Amniotic epithelial cell (primary cell): ENCODE measurements at places on chromosomes 13 and 19.
A peak's percentile ranks its signal among the peaks of the same experiment; 100 is the strongest.

DNA sequence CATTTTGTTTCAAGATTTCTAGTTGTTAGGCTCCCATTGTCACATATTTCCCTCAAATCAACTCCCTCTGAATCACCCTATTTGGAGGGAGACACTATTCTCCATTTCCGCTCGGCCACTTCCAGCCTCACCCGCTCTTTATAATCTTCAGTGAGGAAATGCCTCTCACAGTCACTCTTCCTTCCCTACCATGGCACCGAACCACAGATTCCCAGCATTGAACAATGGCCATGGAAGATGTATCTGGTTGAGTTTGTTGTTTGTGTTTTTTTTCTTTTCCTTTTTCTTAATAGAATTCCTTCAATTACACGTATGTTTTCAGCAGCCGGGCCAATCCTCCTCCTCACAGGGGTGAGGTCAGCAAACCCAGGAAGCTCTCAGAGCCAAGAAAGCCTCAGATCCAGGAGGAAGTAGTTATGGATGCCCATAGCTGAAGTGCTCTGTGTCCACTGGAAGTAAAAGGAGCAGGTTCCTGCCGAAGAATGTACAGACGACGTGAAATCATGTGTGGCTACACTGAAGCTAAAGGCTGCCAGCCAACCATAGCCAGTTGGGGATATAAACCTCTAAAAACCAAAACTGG lies 472.1 kb downstream of the FOXO1 start:
- no peak for DNase-seq

GRCh38 chr13:79160818-79161217 lies 245.2 kb downstream of the RBM26 start:
- DNase-seq: no peak

- no peak for DNase-seq
Observed at GRCh38 chr19:1811942-1812425, at the start of gene ATP8B3. ATP8B3 (minus strand) TSS chr19:1812276; CDS start chr19:1811736, 540 bp downstream.

DNA sequence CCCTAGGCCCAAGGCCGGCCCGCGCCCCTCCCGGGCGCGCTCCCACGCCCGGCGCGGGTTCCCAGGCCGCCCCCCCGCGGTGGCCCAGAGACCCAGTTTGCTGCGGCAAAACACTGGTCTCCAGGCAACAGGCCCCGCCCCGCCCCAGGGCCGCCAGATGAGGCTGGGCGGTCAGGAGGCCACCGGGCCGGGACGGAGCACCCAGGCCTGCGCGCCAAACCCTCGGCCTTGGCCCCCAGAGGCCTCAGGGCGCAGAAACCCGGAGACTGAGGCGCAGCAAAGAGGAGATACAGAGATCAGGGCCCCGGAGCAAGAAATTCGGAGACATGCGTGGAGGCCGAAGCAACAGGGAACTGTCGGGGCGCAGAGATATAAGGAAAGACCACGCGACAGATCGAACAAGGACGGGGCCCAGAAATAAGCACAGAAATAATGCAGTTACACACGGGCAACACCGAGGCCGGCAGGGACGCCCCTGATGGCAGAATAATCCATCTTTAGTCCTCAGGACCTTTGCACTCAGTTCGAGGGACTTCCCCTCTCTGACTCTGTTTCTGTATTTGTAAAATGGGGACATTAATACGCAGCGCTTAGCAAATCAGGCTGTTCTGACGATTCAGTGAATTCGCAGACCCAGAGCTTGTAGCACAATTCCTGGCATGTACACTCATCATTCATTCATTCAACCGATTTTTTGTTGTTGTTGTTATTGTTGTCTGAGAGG lies 20.8 kb upstream of the ERCC1 start:
- peak; percentile 72 for DNase-seq

- peak; percentile 52 for DNase-seq
Observed at GRCh38 chr13:23959231-23959862, 62.0 kb upstream of the C1QTNF9B start.

GRCh38 chr13:33392794-33393405 lies 107.3 kb upstream of the STARD13 start:
- no peak for DNase-seq

- DNase-seq: peak; percentile 94
Observed at GRCh38 chr19:51339687-51340656, 2.0 kb downstream of the VSIG10L start.

DNA sequence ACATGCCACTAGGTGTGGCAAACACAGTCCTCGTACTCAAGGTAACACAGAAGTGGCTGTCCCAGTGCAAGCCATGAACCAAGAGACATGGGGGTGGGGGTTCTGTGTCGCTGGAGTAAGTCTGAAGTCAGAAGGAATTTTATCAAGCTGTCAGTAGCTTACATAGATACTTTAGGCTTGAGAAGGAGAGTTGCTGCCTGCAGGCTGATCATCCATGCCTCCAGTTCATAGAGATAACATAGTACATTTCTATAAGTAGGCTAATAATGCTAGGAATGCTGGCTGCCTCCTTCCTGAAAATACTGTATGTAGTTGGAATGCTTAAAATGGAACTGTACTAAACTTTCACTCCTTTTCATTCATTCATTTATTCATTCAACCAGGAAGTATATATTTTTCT lies 70.1 kb downstream of the CAB39L start:
- peak; percentile 26 for DNase-seq

DNA sequence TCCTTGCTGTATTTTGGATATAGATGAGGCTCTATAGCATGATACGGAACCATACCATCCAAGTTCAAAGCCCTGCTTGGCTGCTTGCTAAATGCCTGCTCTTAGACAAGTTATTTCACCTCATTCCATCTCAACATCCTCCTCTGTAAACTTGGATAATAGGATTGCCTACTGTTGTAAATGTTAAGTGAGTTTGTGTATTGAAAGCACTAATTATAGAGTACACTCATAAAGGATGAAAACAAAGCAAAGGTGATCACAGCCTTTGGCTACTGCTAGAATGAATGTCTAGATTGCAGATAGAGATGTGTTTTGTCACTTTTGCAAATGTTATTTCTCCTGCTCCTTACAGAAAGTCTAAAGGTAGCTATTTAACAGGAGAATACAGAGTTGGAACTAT lies 34.3 kb upstream of the STARD13 start:
- DNase-seq: no peak

DNA sequence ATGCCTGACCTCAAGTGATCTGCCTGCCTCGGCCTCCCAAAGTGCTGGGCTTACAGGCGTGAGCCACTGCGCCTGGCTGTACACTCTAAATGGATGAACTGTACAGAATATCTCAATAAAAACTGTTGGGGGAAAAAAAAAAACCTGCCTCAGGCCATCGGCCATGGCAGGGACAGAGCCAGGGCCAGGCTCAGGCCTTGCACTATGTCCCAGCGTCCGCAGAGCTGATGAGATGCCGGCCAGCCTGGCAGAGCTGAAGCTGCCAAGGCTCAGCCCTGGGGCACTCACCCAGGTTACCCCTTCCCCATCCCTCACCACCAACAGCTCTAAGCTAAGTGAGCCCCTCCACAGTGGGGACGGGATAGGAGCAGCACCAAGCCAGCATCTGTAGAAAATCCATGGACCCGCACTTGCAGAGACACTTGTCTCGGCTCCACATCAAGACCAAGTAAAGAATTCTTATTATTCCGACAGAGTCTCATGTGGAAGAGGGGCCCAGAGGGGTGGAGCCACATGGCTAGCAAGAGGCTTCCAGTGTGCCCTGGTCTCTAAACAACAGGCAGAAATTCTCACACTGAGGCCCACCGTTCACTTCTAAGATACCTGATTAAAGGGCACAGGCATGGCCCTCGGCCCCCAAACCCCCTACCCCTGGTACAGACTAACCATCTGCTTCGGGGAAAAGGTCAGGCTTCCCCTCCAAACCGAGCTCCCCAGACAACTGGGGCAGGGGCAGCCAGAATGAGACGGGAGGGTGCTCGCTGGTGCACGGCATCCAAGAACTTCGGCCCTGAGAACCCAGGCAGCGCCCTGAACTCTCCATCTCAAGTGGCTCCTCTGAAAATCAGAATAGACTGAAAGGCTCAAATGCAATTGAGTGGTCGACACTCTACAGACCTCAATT lies 5.8 kb downstream of the PPP6R1 start:
- DNase-seq: no peak

DNA sequence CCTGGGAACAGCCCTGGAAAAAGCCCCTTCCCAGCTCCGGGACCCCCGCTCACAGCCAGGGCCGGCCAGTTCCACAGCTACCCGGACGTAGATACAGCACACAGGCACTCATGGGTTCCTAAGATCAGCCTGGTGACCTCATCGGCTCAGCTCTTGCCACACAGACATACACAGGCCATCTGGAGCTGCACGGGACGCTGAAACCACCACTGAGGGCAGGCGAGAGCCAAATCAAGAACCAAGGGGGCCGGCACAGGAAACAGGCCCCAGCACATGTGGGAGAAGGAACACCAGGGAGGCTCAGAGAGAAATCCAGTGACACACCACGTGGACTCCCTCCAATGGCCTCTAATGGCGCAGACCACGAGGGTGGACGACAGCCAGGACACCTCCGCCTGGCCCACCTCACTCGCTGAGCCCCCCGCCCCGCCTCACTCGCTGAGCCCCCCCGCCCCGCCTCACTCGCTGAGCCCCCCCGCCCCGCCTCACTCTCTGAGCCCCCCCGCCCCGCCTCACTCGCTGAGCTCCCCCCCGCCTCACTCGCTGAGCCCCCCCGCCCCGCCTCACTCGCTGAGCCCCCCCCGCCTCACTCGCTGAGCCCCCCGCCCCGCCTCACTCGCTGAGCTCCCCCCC lies 69.7 kb upstream of the C13orf46 start:
- peak; percentile 93 for DNase-seq

GRCh38 chr13:43153436-43154090 lies 130.2 kb downstream of the DNAJC15 start:
- DNase-seq: peak; percentile 94

GRCh38 chr13:40777166-40777808 lies 6.3 kb upstream of the MRPS31 start:
- DNase-seq: peak; percentile 54

DNA sequence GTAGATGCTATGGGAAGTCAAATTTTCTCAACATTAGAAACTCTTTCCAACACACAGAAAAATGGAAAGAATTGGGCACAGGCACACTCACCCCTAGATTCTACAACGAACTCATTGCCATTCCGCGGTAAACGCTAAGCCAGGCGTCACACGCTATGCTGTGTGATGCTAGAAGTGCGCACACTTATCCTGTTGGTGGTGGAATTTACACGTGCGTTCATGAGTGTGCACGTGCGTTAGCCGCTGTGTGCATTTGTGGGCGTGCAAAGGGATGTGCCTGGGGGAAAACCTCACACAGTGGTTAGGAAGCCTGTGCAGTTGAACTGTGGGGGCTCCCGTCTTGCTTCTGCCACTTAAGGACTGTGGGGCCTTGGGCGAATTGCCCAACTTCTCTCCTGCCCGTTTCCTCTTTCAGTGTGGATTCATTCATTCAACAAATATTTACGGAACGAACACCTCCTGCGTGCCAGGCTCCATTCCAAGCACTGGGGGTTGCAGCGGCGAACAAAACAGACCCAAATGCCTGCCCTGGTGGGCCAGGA lies 7.7 kb downstream of the NFILZ start:
- peak; percentile 32 for DNase-seq

GRCh38 chr19:51559240-51559639 lies 11.8 kb upstream of the ZNF175 start:
- no peak for DNase-seq

DNA sequence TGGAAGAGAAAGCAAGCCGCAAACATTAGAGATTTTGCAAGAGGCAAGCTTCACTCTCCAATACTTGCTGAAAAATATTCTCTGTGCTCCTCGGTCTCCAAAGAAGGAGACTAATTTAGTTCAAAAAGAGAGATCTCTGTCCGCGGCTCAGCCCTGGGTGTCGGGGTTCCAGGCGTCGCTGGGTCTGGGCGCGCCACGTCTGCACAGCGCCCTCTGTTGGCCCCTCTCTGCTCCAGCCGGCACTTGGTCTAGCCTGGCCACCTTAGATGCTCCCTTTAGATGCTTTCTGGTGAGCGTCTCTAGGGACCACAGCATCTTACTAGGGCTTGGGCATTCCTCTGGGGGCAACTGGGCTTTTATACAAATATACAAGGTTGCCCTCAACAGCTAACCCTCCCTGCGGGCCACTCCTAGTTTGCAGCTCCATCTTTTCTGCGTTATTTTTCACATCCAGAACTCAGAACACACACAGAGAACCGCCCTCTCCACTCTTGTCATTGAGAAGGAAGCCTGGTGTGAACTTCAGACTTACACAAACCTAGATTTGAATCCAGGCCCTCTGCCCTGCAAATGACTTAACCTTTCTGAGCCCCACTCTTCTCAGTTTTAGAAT lies 78.3 kb downstream of the CYSLTR2 start:
- DNase-seq: peak; percentile 61

- no peak for DNase-seq
Observed at GRCh38 chr13:78491978-78492377, 111.4 kb downstream of the POU4F1 start.

- peak; percentile 61 for DNase-seq
Observed at GRCh38 chr19:18700501-18701249, 17.2 kb downstream of the CRTC1 start.

DNA sequence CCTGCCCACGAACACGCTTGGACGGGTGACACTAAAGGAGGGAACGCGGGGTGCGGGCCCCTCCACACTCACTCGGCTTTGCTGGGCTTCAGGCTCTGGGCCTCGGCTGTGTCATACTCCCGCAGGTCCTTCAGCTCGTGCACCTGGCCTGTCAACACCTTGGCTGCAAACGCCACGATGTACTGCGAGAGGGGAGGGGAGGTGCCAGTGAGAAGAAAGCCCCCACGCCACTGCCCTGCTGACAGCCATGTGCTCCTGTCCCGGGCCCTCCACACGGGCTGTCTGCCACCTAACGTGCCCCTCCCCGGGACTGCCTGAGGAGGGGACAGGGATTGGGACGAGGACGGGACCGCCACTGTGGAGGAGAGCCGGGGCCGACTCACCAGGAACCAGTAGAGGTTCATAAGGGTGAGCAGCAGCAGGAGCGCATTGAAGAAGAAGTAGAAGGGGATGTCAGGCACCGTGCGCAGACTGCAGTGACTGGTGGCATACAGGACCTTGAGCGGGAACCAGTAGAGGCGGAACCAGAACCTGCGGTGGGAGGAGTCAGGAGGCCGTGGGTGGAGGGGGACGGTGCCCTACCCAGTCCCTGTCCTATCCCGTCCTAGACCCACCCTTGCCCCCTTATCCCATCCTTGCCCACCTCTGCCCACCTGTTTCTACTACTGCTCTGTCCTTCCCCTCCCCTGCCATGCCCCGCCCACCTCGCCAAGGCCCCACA lies 16.9 kb downstream of the CERS1 start:
- no peak for DNase-seq

DNA sequence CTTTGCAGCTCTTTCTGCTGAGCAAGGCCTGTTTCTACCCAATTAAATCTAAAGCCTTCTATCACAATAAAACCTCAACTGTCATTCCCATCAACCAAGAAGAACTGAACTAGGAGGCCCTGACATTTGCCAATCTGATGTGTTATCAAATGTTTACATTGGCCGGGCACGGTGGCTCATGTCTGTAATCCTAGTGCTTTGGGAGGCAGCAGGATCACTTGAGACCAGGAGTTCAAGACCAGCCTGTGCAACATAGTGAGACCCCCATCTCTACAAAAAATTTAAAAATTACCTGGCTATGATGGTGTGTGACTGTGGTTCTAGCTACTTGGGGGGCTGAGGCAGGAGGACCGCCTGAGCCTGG lies 2.8 kb upstream of the FBXO17 start:
- DNase-seq: no peak

GRCh38 chr19:50508843-50509190 lies 2.2 kb downstream of the JOSD2 start:
- DNase-seq: no peak

- peak; percentile 10 for DNase-seq
Observed at GRCh38 chr13:72864142-72865011, 82.4 kb downstream of the PIBF1 start.
